Kidney tubule cell (primary cell): ENCODE measurements at places on chromosomes 2 and 18.
A peak's percentile ranks its signal among the peaks of the same experiment; 100 is the strongest.

GRCh38 chr2:36756438-36756837, 59.9 kb downstream of the VIT start:
- DNase-seq, result no peak

- DNase-seq, result no peak
Observed at GRCh38 chr2:2750867-2751714, 420.0 kb upstream of the MYT1L start.

DNA sequence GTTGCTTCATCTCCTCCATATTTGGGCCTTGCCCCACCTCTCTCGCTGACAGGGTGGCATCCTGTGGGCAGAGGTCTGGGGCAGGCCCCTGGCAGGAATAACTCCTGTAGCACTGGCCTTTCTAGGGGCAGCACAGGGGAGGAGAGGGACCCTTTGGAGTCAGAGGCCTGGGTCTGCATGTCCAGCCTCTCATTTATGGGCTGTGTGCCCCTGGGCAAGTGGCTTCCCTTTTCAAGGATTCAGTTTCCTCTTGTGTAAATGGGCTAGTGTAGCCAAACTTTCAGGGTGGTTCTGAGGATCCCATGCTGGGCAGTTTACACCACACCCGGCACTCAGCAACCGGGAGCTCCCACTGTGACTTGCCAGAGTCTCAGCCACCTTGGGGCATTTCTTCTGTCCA, 23.4 kb downstream of the ADRA2B start:
- DNase-seq, result no peak

DNA sequence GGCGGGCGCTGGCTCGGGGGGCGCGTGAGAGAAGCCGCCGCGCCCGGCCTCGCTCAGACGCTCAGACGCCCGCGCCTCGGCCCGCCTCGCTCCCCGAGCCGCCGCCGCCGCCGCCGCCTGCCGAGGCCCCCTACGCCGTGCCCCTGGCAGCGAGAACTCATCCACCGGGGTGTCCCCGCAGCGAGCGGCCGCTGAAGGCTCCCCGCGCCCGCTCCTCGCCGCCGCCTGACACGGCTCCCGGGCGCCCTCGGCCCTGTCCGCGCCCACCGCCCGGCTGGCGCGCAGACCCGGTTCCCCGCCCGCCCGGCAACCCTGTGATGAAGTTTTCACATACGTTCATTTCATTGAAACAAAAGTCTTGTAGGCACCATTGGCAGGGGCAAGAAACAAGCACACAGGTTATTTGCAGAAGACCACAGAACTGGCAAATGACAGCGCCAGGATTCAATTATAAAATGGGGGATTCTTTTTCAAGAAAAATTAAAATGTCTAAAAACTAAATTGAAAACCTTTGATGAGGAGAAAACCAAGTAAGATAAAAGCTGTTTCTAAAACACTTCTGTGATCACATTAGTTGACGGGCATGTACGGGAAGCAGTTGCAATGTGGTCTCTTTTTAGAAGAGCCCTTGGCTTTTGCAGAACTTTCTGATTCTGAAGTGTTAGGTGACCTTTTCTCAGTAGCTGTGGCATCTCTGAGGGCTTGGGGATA, 50.5 kb upstream of the TUBA3D start:
- DNase-seq, result no peak

DNA sequence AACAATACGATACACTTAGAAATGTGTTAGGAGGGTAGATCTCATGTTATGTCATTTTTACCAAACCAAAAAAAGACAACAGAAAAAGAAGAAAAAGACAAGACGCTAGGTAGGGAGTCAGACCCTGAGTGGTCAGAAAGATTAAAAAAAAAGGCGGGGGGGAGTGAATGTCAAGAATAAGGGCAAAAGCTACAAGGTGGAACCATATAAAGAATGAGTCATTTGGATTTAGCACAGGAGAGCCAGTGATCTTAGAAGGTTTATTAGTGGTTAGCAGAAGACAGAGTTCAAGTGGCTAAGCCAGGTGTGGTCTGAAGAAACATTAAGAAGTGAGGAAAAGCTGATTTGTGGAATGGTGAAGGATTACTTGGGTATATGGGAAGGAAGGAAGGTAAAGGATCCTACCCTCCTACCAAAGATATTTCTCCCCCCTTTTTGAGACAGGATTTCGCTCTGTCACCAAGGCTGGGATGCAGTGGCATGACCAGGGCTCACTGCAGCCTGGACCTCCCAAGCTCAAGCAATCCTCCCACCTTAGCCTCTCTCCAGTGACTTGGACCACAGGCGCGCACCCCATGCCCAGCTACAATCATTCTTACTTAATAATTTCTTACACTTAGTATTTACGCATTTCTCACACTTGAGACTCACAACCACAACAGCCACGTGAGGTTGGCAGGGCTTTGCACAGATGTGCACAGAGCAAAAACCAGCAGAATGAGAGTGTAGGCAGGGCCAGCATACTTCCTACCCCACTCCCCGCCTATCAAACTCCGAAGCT, 2.6 kb downstream of the DSC2 start:
- DNase-seq, result peak; percentile 29

DNA sequence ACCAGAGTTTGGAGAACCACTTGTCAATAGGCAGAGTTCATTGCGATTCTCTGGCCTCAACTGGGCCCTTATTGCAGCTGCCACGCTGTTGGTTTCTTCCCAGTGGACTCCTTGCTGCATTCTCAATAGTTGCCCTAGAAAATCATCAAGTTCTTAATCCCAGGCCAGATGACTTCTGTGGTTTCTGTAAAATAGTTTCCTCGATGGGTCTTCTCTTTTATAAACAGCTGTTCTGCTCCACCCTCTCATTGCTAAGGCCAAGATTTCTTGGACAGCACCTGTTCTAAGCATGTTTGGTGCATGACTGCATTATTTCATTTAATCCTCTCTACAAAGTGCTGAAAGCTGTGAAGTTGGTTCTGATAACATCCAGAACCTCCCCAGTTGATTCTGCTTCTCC, 131.0 kb downstream of the BCL2L11 start:
- DNase-seq, result no peak

DNA sequence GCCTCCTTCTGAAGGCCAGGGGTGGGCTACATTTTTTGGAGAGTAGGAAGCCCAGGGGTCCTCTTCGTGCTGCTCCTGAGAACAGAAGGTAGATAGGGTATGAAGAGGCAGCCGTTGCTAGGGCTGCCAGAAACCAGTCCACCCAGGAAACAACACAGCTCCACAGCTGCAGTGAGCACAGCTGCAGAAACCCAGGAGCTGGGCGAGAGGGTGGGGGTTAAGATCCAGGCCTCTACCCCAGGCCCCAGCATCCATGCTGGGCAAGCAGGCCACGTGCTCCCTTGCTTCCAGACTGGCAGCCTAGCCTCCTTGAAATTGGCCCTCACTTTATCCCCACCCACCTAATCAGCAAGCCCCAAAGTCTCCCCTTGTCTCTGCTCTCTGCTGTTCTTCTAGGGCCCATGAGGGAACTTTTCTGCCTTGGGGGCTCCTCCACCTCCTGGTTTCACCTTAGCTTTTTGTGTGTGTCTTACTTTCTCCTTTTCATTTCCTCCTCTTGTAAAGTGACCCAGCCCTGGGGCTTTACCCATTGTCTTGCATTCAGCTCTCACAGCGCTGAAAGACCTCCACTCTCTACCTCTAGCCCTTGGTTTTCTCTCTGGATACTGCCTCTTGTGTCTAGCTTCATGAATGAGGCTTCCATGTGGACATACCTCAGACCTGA, 30.7 kb downstream of the STON1 start:
- no peak for DNase-seq

GRCh38 chr2:125554956-125555355, 1101.0 kb upstream of the GYPC start:
- DNase-seq, result no peak

DNA sequence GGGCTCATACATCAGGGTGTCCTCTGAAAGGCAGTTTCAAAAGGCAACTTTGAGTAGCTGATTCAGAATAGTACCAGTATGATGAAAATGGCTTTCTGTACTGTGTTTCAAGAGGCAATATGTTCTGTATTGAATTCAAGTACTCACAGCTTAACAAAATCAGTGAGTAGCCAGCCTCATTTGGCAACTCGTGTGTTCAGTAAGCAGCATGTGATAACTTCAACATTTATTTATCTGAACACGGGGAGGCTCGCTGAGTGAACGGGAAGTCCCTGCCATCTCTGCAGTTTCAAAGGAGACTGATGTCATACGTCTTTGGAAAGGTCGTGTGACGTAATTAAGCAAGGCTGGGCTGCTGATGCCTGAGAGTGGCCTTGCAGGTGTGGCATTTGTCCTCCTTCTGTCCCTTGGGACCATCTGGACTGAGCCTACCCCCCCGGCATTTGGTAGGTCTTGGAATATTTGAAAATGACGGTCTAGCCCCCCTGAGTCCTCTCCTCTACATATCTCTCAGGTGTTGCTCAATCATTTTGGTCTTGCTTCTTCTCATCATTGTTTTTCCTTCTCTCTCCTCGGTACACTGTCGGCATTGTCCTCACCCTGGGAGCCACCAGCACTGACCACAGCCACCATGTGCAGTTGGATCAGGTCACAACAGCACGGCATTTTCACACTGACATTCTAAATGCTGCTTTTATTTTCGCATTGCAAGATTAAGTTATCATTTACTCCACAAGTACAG, 62.8 kb downstream of the SMIM21 start:
- DNase-seq, result no peak

GRCh38 chr18:58338141-58338540, 290.8 kb downstream of the ALPK2 start:
- DNase-seq, result no peak

GRCh38 chr2:201502713-201503112, 51.2 kb downstream of the STRADB start:
- no peak for DNase-seq

- DNase-seq, result peak; percentile 42
Observed at GRCh38 chr2:31082002-31082401, 56.2 kb downstream of the GALNT14 start.

DNA sequence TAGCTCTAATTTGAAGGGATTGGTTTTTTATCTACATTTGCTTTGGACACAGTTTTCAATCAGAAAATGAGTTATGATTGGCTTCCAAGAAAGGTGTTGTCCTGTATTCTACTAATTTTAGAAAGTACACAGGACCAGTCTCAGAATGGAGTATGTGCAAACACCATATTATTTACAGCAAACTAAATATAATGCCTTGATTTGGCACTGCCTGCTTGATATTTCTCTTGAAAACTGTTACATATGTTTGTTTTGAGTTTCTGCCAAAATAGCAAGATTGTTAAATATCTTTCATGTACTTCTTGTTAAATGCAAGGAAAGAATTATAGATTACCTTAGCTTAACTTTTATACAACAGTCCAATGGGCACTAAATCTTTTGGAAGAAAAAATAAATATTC, 694.9 kb downstream of the KCNJ3 start:
- DNase-seq, result no peak

GRCh38 chr2:240567872-240568677, at the start of gene RNPEPL1:
Gene RNPEPL1 (plus strand): TSS chr2:240568484. CDS start chr2:240568587, 103 bp downstream.
- DNase-seq, result peak; percentile 65

- DNase-seq, result peak; percentile 13
Observed at GRCh38 chr18:500632-501405, at the start of gene COLEC12. Gene COLEC12 (minus strand): TSS chr18:500701. CDS start chr18:500514, 187 bp downstream.

DNA sequence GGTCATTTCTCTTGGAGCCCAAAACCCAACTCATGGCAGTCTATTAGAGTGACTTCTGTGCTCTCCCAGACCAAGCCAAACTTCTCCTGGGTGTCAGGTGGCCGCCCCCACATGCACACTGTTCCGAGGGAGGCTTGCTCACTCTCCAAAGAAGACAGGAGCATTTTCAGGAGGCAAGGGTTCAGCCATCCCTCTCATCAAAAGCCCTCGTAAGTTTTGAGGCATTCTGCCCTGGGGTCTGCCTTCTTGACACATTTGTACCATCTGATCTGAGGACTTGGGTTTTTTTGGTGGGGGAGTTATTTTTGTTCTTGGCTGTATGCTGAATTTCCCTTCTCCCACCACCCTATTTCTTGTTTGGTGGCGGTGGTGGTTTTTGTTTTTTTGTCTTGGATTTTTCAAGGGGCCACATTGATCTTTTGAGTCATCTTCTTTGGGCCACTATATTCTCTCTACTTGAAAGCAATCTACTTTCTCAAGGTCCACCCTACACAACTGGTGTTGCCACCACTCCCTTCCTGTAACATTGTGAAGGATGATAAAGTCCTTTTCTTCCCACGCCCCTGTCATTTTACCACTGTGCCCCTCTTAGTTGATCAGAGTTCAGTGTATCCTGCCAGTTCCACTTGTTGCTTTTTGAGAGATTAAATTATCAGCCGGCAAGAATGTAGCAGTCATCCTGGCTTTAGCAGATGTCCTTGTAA, 255.8 kb downstream of the CYP26B1 start:
- DNase-seq, result no peak

DNA sequence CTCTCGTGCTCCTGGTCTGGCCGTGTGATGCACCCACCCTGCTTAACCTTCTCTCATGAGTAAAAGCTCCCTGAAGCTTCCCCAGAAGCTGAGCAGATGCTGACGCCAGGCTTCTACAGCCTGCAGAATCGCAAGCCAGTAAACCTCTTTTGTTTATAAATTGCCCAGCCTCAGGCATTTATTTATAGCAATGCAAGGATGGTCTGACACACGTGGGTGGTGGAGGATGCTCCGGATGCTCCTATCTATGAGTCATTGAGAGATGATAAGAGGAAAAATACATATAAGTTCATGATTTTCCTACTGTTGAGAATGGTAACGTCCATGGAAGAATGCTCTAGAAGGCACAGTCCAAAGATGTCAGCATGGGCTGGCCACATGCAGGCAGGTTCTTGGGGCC, 8.6 kb upstream of the ST6GAL2 start:
- no peak for DNase-seq

DNA sequence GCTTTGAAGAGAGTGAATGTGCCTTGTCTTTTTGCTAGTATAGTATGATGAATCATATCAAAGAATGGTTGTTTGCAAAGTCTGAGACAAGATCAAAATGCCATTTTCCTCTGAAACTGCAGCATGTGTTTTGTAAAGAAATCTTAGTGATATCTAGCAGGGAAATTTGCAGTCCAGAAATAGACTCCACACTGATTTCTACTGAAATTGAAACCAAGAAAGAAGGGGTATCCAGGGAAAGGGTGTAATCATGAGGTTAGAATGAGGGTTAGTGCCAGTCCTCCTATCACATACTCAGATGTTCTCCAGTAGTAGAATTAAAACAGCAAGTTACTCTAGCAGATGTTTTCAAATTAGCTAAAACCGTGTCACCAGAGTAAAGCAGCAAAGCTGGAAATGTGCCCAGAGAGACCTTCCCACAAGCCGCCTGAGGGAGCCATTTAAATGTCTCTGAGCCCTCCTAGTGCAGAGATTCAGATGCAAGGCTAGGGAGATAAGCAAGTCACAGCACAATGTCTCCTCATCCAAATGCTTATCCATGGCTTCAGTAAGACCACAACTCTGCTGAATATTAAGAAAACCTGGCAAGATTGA, 4.9 kb downstream of the DLGAP1 start:
- no peak for DNase-seq

- peak; percentile 13 for DNase-seq
Observed at GRCh38 chr2:107721178-107721577, 105.5 kb upstream of the RGPD4 start.

DNA sequence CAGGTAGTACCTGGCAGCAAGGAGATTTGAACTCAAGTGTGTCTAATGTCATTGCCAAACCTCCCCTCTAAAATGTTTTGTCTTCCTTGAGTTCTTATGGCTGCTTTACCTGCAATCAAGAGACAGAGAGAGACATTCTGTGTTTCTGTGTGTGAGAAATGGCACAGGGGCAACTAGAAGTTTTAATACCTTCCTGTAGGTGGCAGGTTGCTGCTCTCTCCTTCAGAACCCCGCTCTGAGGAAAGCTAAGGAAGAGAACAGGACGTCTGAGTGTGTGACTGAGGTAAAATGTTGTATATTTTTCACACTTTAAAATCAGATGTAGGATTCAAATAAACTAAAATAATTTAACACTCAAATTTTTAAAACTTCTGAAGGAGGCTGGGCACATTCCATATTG, 19.2 kb downstream of the DTNA start:
- DNase-seq, result peak; percentile 50
